NCI-H1694 (cell line): ENCODE measurements at places on chromosomes 4 and X.

GRCh38 chr4:98542011-98542410 lies 116.4 kb downstream of the TSPAN5 start:
- DNase-seq: no peak

GRCh38 chr4:54908763-54909162 lies 216.6 kb downstream of the KDR start:
- DNase-seq: no peak

- DNase-seq: no peak
Measured at GRCh38 chr4:126435491-126435890, 1120.7 kb downstream of the FAT4 start.

- peak; percentile 52 for DNase-seq
Measured at GRCh38 chr4:156838761-156839160, 132.8 kb downstream of the PDGFC start.

- DNase-seq: no peak
Measured at GRCh38 chrX:84715315-84715714, 213.1 kb upstream of the HDX start.

DNA sequence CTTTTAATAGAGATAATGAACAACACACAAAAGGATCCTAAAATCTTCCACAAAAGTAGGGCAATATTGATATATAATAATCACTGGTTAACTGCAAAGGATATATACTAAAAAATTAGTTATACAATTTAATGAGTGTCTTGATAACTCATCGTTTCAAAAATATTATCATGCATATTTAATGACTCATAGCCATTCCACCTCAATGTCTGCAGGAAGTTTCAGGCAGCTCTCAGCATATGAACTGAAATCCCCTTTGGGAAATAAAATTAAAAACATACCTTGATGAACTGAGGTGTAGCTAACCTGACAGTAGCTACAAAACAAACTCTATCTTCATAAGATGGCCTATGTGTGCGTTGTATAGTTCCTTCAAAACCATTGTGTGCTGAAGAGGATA lies 62.9 kb downstream of the TMEM165 start:
- DNase-seq: no peak

- no peak for DNase-seq
Measured at GRCh38 chr4:145805490-145805889, 125.5 kb downstream of the C4orf51 start.

DNA sequence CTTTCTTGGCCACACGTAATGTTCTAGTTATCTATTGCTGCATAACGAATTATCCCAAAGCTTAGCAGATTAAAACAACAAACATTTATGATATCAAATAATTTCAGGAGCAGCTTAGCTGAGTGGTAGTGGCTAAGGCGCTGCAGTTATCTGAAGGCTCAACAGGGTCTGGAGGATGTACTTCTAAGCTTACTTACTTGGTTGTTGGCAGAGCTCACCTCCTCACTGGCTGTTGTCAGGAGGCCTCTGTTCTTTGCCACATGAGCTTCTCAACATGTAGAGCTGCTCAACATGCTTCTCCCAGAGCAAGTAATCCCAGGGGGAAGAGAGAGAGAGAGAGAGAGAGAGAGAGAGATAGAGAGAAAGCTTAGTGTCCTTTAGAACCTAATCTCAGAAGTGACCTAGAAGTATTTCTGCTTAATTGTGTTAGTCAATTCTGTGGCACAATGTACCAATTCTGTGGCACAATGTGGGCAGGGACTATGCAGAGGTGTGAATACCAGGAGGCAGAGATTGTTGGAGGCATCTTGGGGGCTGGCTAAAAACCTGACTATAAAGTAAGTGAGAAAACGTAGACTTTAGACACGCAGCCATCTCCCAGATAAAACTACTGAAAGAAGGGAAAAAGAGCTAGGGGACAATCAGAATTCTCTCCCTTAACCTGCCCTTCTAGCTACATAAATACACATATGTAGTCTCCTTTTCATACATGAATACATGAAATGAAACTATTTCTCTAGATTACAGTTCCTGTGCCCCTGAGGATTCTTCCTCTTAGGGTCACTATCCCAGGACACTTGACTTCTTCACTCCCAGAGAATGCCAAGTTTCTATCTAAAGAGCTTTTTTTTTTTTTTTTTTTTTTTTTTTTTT lies 40.2 kb downstream of the HOPX start:
- no peak for DNase-seq

DNA sequence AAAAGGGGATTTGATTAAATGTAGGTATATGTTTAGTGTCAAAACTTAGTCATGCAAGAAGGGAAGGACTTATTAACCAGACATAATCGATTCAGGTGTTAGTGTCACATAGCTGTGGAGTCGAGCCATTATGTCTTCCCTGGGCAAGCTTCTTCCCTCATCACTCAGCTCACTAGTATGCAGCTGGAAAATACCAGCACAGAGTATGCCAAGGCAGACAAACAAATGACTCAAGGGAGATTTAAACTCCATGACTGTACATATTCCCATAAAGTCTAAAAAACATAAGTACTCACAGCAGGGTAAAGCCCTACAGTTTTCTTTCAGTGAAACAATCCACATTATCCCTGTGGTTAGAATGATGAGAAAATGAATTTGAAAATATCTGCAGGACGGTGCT lies 304.5 kb downstream of the CBLL2 start:
- DNase-seq: no peak
